A549 treated with RU486 at 1 μM for 4 hours (cell line): ENCODE measurements at places on chromosomes 2 and 18. TPM values are rescaled to one million over a fixed set of nuclear protein-coding genes. Genes with fewer than 3 reads are reported as not detected.

The CSRNP3 gene
- 0.27 TPM in 1 of 5 replicates, not detected in the others for total RNA-seq

The MTCL1 gene
- total RNA-seq: 50.9 to 71.6 TPM (median 65.9 TPM) in 5 replicates

The PRLH gene
- not detected in 5 replicates for total RNA-seq

The TM4SF20 gene
- 6.4 to 10.7 TPM (median 9.8 TPM) in 5 replicates for total RNA-seq

The DYNAP gene
- total RNA-seq: not detected in 5 replicates
